ENCODE measurements at places on chromosomes 1 and 21. TPM values are rescaled to one million over a fixed set of nuclear protein-coding genes. Genes with fewer than 3 reads are reported as not detected.

The ITLN1 gene
- polyA plus RNA-seq, result not detected

The SYNC gene
- polyA plus RNA-seq, result 65.1 TPM

The OR6K3 gene
- not detected for polyA plus RNA-seq

The PDC gene
- not detected for polyA plus RNA-seq

The HMCN1 gene
- 20.9 TPM for polyA plus RNA-seq

The LMOD1 gene
- 52.6 TPM for polyA plus RNA-seq

The KRTAP12-2 gene
- not detected for polyA plus RNA-seq

The RHD gene
- polyA plus RNA-seq, result not detected

The GSTM2 gene
- polyA plus RNA-seq, result 93.8 TPM

The SLC30A2 gene
- polyA plus RNA-seq, result not detected

The GRHL3 gene
- 0.04 TPM for polyA plus RNA-seq

The TSPAN1 gene
- polyA plus RNA-seq, result 0.43 TPM

DNA sequence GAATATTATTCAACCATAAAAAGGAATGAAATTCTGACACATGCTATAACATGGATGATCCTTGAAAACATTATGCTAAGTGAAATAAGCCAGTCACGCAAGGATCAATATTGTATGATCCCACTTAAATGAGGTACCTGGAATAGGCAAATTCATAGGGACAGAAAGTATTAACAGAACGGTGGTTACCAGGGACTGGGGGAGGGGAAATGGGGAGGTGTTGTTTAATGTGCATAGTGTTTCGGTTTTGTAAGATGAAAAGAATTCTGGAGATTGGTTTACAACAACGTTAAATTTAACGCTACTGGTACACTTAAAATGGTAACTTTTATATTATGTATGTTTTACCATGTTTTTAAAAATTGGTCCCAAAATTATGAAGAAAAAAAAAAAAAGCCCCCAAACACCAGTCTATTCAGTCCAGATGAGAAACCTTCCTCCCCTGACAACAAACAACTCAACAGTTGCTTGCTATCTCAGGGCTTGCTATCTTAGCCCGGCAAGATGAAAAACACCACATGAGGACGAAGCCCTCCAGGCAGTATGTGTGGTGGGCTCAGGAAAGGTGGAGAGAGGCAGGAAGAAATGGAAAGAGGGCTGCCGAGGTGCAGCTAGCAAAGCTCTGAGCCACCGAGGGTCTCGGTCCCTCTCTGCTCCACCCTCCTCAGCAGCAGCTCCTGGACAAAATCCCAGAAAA, 8.5 kb downstream of the NUAK2 start:
- DNase-seq, result no peak

DNA sequence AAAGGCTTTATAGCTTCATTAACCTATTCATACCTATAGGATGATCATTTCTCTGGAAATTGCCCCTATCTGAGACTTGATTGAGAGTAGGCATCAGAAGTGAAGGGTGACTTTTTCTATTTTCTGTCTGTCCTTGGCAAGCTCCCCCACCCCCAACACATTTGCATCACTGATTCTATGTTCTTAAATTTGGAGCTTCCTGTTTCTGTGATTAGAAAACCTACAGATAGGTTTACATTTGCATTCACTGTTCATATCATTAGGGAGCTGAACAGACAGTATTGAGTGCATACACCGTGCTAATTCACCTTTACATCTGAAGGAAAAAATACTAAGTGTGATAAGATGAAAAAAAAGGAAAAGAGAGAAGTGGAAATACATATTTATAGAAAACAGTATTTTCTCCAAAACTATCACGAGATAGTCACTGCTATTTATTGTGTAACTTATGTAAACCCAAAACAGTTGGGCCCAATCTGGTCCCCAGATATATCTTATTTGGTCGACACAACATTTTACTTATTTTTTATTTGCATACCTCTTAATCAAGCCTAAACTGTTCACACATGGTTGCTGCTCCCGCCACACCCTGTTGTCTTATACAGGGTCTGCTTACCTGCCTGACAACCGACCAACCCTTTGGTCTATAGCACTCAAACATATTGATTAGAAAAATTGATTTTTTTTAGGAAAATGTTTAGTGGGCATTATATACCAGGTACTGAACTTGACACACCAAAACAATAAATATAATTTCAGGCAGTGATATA, 218.8 kb downstream of the NTNG1 start:
- DNase-seq, result no peak

DNA sequence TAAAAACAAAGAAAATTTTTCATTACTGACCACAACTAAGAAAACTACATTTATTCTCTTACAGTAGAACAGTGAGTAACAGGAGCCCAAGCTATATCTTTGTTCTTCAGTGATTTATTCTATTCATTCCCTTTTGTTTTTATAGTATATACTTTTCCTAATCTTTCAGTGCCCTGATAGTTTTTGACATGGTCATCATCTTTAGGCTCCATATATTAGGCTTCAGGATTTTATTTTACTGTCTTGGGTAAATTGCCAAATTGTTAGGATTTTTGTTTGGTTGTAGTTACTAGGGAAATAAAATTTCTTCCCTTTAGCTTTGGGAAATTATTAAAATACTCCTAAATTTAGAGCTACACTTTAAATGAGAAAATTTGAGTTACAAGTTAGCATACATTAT, 10.3 kb downstream of the FBXO28 start:
- DNase-seq, result no peak

GRCh38 chr1:15346346-15347030, 63.2 kb upstream of the EFHD2 start:
- DNase-seq, result no peak

DNA sequence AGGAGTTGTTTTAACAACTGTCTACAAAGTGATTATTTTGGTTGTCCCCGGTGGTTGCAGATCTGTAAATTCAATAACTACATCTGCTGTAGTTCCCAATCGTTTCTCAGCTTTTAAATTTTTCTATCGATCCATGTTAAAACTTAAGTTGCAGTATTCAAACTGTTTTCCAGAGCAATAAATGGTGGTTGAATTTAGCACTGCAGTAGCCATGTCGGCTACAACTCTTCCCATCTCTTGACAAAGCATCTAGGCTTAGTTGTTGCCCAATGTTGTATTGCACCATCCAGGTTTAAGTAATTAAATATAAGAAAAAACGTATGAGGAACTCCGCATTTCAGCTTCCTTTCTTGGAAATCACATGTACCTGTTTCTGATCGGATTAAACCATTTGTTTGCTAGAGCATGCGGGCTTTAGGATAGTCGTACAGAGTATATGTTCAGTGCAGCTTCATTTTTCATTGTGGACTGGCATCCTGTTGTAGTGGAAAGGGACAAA, 996 bp downstream of the CNIH4 start:
- DNase-seq, result no peak

GRCh38 chr1:33867684-33868083, 3.8 kb downstream of the HMGB4 start:
- no peak for DNase-seq

DNA sequence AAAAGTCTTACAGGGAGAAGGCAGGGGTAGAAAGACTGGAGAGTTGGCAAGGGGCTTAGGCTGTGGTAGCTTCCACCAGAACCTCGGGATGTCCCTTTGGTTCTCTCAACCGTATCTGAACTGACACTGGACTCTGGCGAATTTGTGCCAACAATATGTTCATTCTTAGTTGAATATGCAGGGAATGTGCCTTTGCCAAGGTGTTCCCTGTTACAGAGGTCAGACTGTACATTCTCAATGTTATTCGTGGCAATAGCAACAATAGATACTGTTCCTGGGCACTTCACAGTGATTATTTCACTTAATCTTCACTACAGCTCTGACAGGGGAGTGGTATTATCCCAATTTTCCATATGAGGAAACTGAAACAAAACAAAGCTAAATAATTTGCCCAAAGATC, 51.5 kb upstream of the RAB3GAP2 start:
- no peak for DNase-seq

GRCh38 chr1:72288886-72289285, 6.5 kb upstream of the NEGR1 start:
- DNase-seq, result no peak

GRCh38 chr1:69305621-69306020, 262.1 kb upstream of the LRRC7 start:
- DNase-seq, result no peak

GRCh38 chr21:45581322-45581712, 39.1 kb upstream of the SLC19A1 start:
- no peak for DNase-seq

- no peak for DNase-seq
Measured at GRCh38 chr21:32779983-32780382, 8.4 kb upstream of the PAXBP1 start.

GRCh38 chr21:28325618-28326017, 667.1 kb downstream of the LTN1 start:
- DNase-seq, result no peak

- no peak for DNase-seq
Measured at GRCh38 chr1:19926296-19927129, 3.1 kb upstream of the PLA2G2E start.

DNA sequence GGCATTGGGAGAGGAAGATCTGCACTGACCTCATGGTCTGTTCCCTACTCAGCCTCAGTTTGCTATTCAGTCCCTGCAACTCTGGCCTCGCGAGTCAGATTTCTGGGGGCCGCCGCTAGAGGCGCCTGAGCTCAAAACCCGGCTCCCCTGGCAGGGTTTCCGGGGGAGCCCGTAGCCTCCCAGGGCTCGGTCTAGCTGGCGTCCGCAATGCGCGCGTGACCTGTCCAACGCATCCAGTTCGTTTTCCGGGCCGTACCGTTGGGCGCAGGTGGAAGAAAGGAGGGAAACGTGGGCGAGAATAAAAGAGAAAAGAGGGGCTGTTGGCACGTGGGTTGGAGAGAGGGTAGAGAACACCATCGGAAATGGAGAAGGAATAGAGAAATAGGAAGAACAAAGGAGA, at the start of gene ADAM30:
ADAM30 (minus strand) TSS at position 213 of the 400 bp plus-strand sequence; CDS start at position 34, 179 bp downstream.
- no peak for DNase-seq

- no peak for DNase-seq
Measured at GRCh38 chr1:163771637-163772036, 449.9 kb downstream of the NUF2 start.

GRCh38 chr1:41851589-41851988, 67.1 kb downstream of the HIVEP3 start:
- no peak for DNase-seq

- DNase-seq, result no peak
Measured at GRCh38 chr1:220487297-220487820, 40.6 kb upstream of the MARK1 start.
